HT-29 (cell line): ENCODE measurements at places on chromosomes 16 and 17. TPM values are rescaled to one million over a fixed set of nuclear protein-coding genes. Genes with fewer than 3 reads are reported as not detected.

- no peak for DNase-seq
Observed at GRCh38 chr16:51242296-51242994, 91.4 kb upstream of the SALL1 start.

DNA sequence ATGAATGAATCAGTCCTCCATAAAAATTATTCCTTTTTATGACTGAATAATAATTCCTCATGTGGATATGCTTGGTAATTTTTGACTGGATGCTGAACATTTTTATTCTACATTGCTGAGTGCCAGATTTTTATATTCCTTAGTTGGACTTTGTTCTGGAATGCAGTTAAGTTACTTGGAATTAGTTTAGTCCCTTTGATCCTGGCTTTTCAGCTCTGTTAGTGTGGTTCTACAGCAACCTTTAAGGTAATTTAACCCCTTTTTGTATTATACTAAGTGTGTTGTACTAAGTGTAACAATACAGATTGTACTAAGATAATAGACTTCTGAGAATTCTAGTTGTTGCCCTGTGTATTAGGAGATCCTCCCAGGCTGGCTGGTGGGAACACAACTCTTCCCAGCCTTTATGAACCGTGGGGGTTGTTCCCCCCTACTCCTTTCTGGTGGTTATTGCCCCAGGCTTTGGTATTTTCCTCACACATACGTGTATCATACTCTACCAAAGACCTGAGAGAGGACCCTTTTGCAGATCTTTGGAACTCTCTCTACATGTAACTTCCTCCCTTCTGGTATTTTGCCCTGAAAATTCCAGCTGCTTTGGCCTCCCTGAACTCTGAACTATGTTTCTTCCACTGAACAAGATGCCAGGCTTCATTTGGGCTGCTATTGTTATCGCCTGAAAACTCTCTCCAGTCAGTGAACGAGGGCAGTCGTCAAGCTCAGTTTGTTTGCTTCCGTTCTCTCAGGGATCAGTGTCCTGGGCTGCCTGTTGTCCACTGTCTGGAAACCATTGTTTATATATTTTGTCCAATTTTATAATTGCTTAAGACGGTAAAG is 30.5 kb downstream of the TANGO6 start:
- DNase-seq = peak; percentile 25

DNA sequence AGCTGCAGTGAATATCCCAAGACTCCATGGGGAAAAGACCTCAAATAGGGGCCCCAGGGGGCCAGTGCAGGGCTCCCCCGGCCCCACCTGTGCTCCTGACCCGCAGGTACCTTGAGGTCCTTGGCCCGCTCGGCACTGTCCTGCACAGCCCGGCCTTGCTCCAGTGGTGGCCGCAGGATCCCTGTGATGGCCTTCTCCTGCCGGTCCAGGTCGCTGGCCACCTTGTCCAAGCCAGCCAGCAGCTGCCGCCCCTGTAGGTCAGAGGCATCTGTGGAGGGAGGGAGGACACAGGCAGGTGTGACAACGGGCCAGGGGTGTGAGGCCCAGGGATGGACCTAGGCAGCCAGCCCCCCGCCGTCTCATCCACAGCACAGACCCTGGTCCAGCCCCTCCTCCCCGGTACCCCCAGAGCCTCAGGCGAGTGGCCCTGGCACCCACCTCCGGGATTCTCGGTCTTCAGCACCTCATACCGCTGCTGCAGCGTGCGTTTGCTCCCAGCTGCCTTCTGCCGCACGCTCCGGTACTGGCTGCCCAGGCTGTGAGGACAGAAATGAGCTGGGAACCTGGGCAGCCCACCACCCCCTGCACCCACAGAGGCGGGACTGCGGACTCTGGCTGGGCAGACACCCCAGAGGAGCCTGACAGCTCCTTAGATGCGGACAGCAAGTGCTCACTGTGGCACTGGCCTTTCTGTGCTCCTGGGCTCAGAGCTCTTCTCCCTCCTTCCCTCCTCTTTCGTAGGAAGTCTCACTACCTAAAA is 43.7 kb downstream of the PPL start:
- DNase-seq = no peak

The NKD1 gene
- 0.10 and 0.13 TPM in 2 replicates for total RNA-seq

DNA sequence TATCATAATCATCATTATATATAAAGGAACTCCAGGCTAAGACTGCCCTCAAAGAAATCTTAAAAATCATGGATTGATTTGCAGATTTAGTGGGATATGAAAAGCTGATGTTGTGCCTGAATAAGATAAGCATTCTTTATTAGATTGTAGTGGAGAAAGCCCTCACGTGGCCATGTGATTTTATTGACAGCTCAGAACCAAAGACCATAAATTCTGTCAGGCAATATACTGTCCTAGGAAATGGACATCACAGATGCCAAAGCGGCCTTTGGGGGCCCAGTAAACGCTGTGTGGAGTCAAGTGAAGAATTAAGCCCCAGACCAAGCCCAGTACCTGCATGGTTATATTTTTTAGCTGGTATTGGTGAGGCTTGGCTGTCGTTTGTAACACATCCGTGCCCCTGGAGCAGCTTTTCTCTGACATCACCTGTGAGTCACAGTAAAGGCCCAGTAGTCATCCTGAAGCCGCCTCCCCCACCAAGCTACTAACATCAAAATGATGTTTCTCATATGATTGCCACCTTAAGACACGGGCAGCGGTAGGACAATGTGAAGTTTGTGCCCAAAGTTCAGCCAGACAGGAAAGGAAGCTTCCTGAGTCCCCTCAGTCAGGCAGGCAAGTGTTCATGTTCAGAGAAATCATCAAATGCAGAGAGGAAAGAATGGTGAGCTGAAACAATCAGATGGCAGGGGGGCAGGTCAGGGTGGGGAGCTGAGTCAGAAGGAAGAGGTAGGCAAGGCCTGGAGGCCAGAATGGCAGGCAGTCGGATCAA is 209.4 kb downstream of the IRX3 start:
- no peak for DNase-seq

DNA sequence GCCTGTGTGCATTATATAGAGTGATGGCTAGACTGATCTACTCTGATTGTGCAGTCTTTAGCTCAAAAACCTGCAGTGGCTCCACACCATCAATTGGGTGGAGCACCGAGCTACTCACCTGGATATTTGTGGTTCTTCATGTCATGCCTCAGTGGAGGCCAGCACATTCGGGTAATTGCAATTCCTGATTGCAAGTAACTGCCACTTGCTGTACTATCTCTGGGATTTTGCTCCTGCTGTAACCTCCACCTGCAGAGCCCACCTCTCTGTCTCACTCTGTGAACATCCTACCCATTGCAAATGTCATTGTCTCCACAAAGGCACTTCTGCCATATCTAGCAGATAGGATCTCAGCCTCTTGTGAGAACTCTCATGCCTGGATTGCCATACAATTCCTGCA is 1.7 kb upstream of the CCL1 start:
- no peak for DNase-seq

The SCGB1C2 gene
- not detected in 2 replicates for total RNA-seq

- no peak for DNase-seq
Observed at GRCh38 chr16:22934786-22935185, 120.8 kb downstream of the HS3ST2 start.

The C16orf92 gene
- total RNA-seq = not detected in 2 replicates

The TPPP3 gene
- 70.5 and 70.9 TPM in 2 replicates for total RNA-seq

The IL17C gene
- total RNA-seq = 0.28 TPM in 1 of 2 replicates, not detected in the other

The PPY gene
- total RNA-seq = not detected in 2 replicates

The SMTNL2 gene
- total RNA-seq = not detected in 2 replicates

- DNase-seq = no peak
Observed at GRCh38 chr17:11671126-11671525, 72.9 kb downstream of the DNAH9 start.

DNA sequence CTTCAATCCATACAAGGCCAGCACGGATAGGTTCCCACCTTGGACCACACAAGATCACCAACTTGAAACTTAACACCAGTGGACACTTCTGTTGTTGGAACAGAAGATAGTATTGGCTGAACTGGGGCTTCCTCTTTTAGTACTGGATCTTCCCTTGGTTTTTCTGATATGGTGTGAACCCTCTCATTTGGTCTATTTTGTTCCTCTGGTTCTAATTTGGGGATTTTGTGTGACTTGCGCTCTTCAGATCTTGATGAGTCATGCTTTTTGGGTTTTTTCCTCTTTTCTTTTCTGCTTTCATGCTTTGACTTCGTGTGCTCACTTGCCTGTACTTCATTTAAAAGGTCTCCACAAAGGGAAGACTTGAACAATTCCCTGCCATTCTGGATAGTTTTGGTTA is 39.0 kb downstream of the SOST start:
- no peak for DNase-seq

DNA sequence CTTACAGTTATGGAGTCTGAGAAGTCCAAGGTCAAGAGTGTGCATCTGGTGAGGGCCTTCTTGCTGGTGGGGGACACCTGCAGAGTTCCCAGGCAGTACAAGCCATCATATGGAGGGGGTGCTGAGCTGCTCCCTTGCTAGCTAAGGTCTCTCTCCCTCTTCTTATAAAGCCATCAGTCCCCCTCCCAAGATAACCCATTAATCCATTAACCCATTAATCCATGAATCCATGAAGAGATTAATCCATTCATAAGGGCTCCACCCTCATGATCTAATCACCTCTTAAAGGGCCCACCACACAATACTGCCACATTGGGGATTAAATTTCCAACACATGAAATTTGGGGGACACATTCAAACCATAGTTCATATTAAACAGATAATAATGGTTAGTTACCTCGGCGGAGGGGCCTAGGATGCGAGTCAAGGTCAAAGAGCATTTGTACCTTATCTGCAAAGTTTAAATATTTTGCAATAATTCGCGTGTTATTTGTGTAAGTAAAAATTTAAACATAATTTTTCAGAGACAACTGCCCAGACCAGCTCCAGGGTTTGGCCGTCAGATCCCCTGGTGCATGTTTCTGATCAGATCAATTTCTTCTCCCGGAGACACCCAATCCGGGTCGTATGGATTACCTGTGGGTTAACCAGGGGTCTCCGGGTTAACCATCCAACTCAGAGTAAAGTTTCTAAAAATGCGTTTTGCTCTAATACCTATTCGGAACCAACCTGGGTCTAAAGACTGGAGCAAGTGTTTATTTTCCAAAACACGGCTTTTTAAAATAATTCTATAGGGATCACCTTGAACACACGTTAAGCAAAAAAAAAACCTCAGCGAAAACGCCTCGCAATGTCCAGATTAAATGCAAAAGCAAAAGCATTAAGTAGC is 740 bp upstream of the POLR3E start:
- peak; percentile 39 for DNase-seq

DNA sequence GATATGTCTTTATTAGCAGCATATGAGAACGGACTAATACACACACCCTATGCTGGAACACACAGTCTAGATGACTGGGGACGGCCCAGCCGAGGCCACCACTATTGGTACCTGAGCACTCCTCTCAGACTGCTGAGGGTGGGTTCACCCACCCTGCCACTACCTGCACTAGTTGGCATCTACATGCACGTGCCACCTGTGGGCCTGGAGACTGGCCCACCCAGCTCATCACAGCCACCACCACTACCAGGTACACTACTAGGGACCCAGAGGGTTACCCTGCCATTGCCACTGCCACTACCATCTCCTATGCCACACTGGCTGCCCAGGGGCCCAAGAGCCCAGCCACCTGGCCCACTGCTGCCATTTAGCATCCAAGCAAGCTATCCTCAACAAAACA is 32.5 kb downstream of the MEAK7 start:
- no peak for DNase-seq

DNA sequence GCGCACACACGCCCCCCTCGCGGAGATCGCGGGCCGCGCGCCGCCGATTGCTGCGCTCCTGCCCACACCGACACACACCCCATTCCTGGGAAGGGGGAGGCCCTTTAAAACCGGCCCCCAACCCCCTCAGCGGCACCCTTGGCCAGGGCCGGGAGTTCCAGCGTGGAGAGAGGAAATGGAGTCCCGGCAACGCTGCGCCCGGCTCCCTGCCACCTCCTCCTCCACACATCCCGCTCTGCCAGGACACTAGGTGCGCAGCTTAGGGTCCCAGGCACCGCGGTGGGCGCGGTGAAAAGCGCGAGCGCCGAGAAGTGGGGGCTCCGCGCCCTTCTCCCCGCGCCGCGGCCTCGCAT is 397 bp downstream of the CDC42EP4 start:
- no peak for DNase-seq

DNA sequence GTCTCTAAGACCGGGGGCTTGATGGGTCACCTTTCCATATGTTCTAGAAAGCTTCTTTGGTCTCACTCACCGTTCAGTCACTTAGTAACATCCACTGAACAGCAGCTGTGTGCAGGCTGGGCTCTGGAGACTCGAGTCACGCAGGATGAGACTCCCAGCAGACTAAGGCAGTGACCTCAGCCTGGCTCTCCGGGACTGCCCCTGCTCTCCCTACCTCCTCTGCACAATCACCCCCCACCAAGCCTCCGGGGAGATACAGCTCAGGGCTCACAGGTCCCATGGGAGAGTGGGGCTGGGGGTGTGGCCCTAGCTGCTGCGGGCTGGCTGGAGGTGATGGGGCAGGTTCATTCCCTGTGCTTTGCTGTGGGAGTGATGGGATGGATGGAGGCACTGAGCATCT is 14.1 kb downstream of the FLYWCH2 start:
- DNase-seq = no peak

The NPIPB2 gene
- 0.60 and 1.1 TPM in 2 replicates for total RNA-seq

DNA sequence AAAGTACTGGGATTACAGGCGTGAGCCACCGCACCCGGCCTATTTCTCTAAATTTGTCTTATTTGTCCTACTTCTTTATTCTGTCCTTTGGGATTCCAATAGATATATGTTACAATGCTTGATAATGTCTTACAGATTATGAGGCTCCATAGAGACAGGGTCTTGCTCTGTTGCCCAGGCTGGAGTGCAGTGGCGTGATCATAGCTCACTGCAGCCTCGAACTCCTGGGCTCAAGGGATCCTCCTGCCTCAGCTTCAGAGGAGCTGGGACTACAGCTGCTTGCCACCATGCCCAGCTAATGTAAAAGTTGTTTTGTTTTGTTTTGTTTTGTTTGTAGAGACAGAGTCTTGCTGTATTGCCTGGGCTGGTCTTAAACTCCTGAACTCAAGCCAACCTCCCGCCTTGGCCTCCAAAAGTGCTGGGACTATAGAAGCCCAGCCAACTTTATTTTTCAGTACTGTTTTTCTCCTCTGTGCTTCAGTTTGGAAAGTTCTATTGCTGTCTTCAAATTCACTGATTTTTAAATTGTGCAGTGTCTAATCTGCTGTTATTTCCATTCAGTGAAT is 10.3 kb downstream of the ANKRD13B start:
- DNase-seq = no peak

GRCh38 chr16:57533431-57534336 is 2.7 kb downstream of the CCDC102A start:
- DNase-seq = peak; percentile 44

GRCh38 chr16:25317732-25318316 is 60.2 kb upstream of the ZKSCAN2 start:
- DNase-seq = no peak

- DNase-seq = peak; percentile 87
Observed at GRCh38 chr17:82021107-82021899, 1.4 kb downstream of the CENPX start.

GRCh38 chr16:58863042-58863441 is 128.9 kb upstream of the GOT2 start:
- no peak for DNase-seq

The TMEM220 gene
- total RNA-seq = not detected in 2 replicates

GRCh38 chr17:49873926-49874325 is 26.1 kb upstream of the TAC4 start:
- DNase-seq = no peak

- peak; percentile 66 for DNase-seq
Observed at GRCh38 chr16:69311533-69312387, 610 bp downstream of the VPS4A start.
